Globus pallidus (tissue), 1 donor: ENCODE measurements at places on chromosomes 7 and 10.

DNA sequence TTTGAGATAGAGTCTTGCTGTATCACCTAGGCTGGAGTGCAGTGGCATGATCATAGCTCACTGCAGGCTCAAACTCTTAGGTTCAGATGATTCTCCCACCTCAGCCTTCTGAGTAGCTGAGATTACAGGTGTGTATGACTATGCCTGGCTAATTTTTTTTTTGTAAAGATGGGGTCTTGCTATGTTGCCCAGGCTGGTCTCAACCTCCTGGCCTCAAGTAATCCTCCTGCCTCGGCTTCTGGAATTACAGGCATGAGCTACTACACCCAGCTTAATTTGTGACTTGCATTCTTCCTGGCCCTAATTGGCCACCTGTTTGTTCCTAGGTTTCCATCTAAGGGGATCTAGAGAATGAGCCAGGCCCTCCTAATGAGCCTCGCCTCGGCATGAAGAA is 9.3 kb downstream of the ARHGAP22 start:
- no peak for DNase-seq

DNA sequence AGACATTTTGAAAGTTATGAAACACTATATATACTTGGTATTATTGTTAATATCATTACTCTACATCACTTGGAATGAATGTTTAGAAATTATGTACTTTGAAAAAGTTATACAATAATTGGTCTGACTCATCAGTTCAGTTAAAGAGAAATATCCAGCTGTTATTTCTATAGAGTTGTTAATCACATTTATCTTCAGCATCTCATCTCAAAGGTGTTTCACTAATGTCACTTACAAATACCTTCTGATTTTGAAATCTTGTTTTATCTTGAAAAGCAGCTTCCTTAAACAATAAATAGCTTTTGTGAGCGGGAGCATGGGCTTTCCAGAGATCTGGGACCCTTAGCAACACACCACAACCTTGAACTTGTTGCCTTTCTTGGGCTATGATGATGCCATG is 205.2 kb downstream of the PCLO start:
- no peak for DNase-seq

DNA sequence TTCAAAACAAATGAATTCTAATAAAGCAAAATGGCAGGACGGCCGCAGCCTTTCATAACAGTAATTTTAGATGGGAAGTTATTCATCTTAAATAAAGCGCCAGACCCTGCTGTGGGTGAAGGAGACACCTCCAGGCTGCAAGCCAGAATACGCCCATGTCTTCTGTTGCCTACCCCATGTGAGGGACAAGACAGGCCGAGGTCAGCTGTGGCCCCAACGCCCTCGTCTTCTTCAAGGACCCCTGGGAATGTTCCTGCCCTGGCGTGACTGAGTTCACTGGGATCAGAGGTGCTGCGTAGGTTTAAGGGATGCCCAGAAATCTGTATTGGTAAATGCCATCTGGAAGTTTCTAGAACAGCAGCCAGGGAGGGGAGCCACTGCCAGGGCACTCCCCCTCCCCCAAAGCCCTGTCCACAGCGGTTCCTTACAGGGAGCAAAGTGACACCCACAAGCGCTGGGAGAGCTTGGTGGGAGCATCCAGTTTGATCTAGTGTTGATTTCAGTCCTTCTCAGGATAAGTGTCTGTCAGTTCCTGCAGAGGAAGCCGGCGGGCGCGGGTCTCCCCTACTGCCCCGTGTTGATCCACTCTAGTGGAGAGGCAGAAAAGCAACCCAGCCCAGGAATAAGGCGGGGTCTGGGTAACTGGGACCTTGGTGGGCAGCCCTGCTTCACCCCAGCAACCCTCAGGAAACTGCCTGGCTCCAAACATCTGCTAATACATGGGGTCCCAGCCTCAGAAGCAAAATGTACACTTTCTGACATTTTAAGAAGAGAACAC is 20.6 kb downstream of the PAPOLB start:
- DNase-seq, result no peak

GRCh38 chr10:11887381-11888227 is 64.4 kb downstream of the PROSER2 start:
- no peak for DNase-seq

- DNase-seq, result peak; percentile 88
These were observed 173.2 kb downstream of the RTKN2 start for GRCh38 chr10:62095181-62096122.

DNA sequence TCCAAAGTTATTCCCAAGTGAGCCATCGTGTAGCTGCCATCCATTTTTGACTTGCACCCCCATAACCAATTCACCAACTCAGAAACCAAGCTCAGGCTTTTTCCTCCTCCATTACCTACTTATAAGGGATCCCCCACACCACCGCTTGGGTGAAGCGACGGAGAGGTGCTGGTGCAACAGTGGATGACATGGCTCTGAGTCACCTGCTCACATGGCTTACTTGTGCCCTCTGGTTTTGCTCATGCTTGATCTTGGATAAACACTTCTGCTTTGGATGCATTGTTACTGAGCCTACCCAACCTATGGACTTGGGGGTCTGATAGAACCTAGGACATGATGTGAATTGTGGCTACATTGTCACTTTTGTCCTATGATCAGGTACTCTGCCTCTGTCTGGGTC is 12.0 kb upstream of the AKR1B1 start:
- DNase-seq, result no peak

GRCh38 chr7:143967398-143967797 is 12.8 kb downstream of the OR2F1 start:
- DNase-seq, result no peak

DNA sequence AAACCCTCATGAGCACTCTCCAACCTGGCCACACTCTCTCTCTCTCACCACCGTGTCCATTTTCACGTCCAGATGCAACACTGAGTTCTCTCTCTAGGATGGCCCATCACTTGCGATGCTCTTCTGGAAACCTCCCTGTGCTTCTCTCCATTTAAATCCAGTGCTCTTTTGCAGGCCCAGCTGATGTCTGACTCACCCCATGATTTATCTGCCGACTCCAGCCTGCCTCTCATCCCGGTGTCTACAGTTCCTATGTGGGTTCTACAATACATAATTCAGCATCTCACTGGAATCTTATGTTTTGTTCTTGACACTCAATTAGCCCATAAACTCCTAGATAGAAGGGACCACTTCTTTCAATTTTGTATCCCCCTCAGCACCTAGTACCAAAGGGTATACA is 5.0 kb downstream of the TPK1 start:
- DNase-seq, result no peak

DNA sequence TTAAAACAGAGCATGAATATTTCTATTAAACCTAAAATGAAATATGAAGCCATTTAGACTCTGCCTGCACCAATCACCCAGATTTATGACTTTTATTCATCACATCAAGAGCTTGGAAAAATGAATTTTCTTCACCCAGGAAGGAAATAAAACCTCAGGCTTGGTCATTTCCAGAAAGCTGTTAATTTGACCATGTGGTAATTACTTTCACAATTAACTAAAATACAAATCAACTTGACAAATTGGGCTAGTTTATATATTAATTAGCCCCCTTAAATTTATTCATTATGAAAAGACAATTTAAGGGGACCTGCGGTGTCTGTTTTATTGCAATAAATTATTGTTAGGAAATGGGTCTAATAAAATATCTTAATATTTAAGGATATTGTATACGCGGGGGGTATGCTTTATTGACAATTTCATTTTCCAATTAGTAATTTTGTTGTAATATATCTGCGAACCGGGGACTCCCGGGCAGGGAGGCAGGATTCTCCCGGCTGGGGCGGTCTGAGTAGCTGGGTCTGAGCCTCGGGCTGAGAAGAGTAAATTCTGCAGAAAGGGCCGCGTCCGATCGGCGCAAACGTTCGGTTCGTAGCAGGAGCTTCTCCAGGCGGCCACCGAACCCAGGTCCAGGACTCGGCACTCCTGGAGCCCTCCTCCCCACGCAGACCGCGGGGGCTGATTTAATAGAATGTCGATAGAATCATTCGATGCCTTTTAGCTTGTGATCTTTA is 9.4 kb upstream of the MNX1 start:
- DNase-seq, result no peak

GRCh38 chr7:63521-64021 is 128.8 kb upstream of the FAM20C start:
- DNase-seq, result no peak

DNA sequence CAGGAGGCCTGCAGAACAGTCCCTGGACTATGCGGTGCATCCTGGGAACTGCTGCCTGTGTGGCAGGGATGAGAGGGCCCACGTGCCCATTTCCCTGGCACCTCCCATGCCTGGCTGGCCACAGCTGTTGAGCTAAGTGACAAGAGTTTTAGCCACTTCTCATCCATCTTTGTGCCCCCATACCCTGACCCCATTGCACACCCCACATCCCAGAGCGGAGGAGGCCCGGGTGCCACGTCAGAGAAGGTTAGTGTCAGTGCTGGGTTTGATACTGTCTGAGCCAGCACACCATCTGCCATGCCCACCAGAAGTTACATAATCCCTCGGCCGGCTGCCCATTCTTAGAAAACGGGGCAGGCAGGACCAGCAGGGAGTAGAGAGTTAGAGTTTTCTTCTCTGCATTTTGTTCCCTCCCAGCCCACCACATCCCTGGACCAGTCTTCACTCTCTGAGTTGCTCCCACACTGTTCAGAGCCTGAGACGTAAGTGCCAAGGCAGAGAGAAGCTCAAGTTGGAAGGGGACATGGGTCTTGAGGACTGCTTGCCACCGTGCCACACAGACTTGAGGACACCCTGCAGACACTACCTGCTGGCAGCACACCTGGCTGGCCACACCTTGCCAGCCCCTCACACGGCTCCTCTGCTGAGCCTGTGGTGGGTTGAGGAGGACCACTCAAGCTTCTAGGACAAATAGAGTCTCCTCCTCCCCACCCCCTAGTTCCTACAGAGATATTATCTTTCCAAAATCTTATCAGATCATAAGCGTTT is 13.1 kb downstream of the UNC5B start:
- peak; percentile 80 for DNase-seq

GRCh38 chr10:133471300-133472109 is 17.8 kb downstream of the SCART1 start:
- DNase-seq, result no peak

DNA sequence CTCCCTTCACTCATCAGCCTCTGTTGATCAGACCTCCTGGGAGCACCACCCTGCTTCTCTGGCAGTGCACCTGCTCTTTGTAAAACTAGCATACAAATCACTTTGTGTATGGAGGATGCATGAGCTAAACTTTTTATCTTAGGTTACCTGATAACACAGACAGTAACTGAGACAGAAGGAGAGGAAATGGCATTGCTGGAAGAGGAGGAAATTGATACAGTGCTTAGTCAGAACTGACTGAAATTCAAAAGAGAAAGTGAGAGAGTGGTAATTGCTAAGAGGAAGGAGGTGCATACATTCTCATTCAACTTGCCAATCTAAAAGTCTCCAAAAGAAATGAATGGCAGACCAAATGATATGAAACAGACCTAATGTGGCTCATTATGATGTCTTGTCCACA is 1120.7 kb downstream of the GATA3 start:
- no peak for DNase-seq

GRCh38 chr7:17490825-17491224 is 192.4 kb downstream of the AHR start:
- DNase-seq, result no peak

- no peak for DNase-seq
These were observed 225.7 kb downstream of the RPS24 start for GRCh38 chr10:78259391-78259790.

DNA sequence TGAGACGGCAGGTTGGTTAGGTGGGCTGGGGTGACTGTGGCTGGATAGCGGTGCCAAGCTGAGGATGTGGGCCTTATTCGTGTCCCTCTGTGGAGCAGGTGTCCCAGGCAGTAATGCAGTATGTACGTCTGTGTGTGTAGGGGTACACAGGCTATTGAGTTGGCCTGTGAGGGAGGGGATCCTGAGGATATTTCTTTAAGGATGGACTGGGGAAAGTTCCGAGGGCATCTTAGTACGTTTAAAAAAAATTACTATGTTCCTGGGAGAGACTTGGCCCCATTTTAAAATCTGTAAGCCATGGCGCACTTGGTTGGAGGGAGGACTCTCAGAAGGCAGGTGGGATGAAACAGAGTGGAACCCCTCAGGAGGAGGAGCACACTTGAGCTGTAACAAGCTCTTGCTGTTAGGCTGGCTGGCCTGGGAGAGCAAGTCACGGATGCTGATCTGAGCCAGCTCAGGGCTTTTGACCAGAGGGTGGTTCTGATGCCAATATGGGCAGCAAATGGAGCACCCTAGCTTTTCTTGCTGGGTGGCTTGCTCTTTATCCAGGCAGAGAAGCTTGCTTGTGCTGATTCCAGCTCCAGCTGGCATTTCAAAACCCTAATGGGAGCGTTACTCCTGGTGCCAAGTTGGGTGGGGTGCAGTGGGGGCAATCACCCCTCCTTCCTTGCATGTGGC is 765 bp downstream of the WBP1L start:
- no peak for DNase-seq

GRCh38 chr10:29191674-29192073 is 97.2 kb upstream of the LYZL1 start:
- no peak for DNase-seq

- no peak for DNase-seq
These were observed 3.3 kb upstream of the GAD2 start for GRCh38 chr10:26213157-26213800.

- no peak for DNase-seq
These were observed 45.6 kb downstream of the SPDYE5 start for GRCh38 chr7:75537731-75538130.

- no peak for DNase-seq
These were observed 40.2 kb upstream of the ATXN7L1 start for GRCh38 chr7:105916603-105917002.

DNA sequence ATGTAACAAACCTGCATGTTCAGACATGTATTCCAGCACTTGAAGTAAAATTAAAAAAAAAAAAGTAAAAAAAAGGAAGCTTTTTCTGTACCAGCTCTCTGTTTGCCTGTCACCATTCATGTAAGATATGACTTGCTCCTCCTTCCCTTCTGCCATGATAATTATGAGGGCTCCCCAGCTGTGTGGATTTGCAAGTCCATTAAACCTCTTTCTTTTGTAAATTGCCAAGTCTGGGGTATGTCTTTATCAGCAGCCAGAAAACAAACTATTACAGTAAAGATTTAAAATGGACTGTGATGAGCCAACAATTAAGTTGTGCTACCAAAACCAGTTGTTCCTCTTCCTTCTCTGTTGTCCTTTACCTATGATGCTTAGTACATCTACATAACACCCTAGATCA is 619.6 kb downstream of the ARL4A start:
- DNase-seq, result no peak

GRCh38 chr7:48035301-48035966 is at the start of gene C7orf57:
Gene C7orf57 (plus strand): TSS chr7:48035543. CDS start chr7:48036309, 766 bp downstream.
- peak; percentile 75 for DNase-seq

DNA sequence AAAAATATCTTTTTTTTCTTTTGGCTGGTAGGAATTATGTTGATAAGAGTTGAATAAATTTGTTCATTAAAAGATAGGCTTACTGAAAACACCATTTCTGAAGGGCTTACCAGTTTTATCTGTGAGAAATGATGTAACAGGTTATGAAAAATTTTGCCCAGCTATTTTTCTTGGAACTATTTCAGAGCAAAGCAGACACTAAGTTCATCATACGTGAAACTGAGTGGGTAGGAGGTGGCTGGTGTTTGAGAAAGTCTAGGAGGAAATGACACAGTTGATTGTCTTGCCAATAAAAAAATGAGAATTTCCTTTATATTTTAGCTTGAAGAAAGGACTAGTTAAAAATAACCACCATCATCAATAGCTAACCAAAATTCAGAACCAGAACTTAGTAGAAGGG is 6.2 kb upstream of the MRC1 start:
- DNase-seq, result no peak
